Bladder microvascular endothelial cell (primary cell): ENCODE measurements at places on chromosomes 2 and 18. TPM values are rescaled to one million over a fixed set of nuclear protein-coding genes. Genes with fewer than 3 reads are reported as not detected.

The KIAA2012 gene
- not detected in 2 replicates for total RNA-seq

The KCNG3 gene
- not detected in 2 replicates for total RNA-seq

The ADI1 gene
- 34.2 and 50.2 TPM in 2 replicates for total RNA-seq

The ASPRV1 gene
- 0.16 and 0.25 TPM in 2 replicates for total RNA-seq

The DSEL gene
- 2.6 and 11.9 TPM in 2 replicates for total RNA-seq

The ITGA4 gene
- 1.9 and 7.8 TPM in 2 replicates for total RNA-seq

The SMYD1 gene
- not detected in 2 replicates for total RNA-seq

The KCNJ13 gene
- total RNA-seq = not detected in 2 replicates

The CRYBA2 gene
- not detected in 2 replicates for total RNA-seq

The MEP1B gene
- 0.25 TPM in 1 of 2 replicates, not detected in the other for total RNA-seq

The TLX2 gene
- total RNA-seq = not detected in 2 replicates

The XRCC5 gene
- total RNA-seq = 170 and 284 TPM in 2 replicates

The EN1 gene
- not detected in 2 replicates for total RNA-seq

The IGFBP5 gene
- 0.32 and 0.82 TPM in 2 replicates for total RNA-seq

The RASGRP3 gene
- 92.1 and 205 TPM in 2 replicates for total RNA-seq

The ERMN gene
- not detected in 2 replicates for total RNA-seq

The ZNF532 gene
- total RNA-seq = 39.8 and 86.7 TPM in 2 replicates

The TCF23 gene
- total RNA-seq = not detected in 2 replicates

The FEV gene
- total RNA-seq = not detected in 2 replicates

The DES gene
- not detected in 2 replicates for total RNA-seq

The TMEM200C gene
- not detected in 2 replicates for total RNA-seq

The MYCN gene
- total RNA-seq = 5.0 and 6.2 TPM in 2 replicates

The SCN9A gene
- 1.3 and 1.6 TPM in 2 replicates for total RNA-seq

The CHRNA1 gene
- total RNA-seq = 0.16 and 6.0 TPM in 2 replicates

The LDLRAD4 gene
- total RNA-seq = 5.8 and 24.7 TPM in 2 replicates

The MRPL19 gene
- 16.7 and 42.4 TPM in 2 replicates for total RNA-seq

The AQP12A gene
- not detected in 2 replicates for total RNA-seq

The LRP2 gene
- total RNA-seq = not detected in 2 replicates

The CRYGC gene
- total RNA-seq = not detected in 2 replicates

The REG3A gene
- total RNA-seq = not detected in 2 replicates

The KLHL41 gene
- total RNA-seq = under 0.01 and 0.13 TPM in 2 replicates

The TSPYL6 gene
- total RNA-seq = not detected in 2 replicates

The EMILIN1 gene
- 2.3 and 49.0 TPM in 2 replicates for total RNA-seq

The FIGN gene
- total RNA-seq = under 0.01 and 0.31 TPM in 2 replicates

The ANKRD44 gene
- total RNA-seq = 3.6 and 5.7 TPM in 2 replicates

The MC5R gene
- total RNA-seq = not detected in 2 replicates
